ENCODE measurements at places on chromosomes 2 and 18. TPM values are rescaled to one million over a fixed set of nuclear protein-coding genes. Genes with fewer than 3 reads are reported as not detected.

CNGA3 gene
- not detected for total RNA-seq

DOK6 gene
- total RNA-seq = not detected

C2orf80 gene
- total RNA-seq = not detected

DNA sequence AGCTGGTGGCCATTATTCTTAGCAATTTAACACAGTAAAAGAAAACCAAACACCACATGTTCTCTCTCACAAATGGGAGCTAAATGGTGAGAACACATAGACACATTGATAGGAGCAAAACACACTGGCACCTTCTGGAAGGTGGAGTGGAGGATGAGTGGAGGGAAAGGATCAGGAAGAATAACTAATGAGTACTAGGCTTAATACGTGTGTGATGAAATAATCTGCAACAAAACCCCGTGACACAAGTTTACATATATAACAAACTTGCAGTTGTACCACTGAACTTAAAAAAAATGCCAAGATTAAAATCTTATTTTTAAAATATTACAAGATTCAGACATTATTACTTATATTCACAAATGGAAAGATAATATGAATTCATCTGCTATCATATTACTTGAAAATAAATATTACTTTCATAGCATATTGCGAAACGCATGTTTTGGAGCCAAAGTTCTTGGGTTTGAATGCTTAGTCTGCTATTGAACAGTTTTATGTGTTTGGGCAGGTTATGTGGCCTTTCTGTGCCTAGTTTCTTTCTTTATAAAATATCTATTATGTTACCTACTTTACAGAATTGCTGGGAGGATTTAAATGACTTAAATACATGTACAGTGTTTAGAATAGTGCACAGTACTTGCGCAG, 20.5 kb downstream of the ANKRD62 start:
- DNase-seq = no peak

GRCh38 chr2:106267997-106268396, 73.9 kb upstream of the UXS1 start:
- DNase-seq = no peak

- no peak for DNase-seq
Observed at GRCh38 chr2:17966798-17967197, 88.3 kb downstream of the KCNS3 start.

DNA sequence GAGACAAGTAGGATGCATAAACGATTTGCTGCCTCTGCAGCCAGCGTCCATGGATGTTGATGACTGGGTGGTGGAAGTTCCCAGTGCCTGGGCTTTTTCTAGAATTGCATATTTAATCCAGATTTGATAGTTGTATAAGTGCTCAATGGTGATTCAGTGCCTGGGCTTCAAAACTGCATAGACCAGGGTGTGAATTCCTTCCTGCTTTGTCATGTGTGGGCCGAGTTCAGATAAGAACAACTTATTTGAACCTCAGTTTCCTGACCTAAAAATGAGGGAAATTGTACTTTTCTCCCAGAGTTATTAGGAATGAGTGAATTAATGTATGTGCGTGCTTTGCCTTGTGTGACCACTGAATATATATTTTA, 154.6 kb downstream of the WDSUB1 start:
- DNase-seq = no peak
